ENCODE measurements at places on chromosomes 3 and 15. TPM values are rescaled to one million over a fixed set of nuclear protein-coding genes. Genes with fewer than 3 reads are reported as not detected.

The ZBTB47 gene
- 2.0 TPM for total RNA-seq

The OR5K1 gene
- total RNA-seq = not detected

The ERC2 gene
- 0.15 TPM for total RNA-seq

The TM6SF1 gene
- total RNA-seq = 15.9 TPM

The GPR160 gene
- total RNA-seq = 5.1 TPM

The PDE8A gene
- total RNA-seq = 14.0 TPM

The MAP1A gene
- total RNA-seq = 15.0 TPM

The DPH3 gene
- 21.2 TPM for total RNA-seq

The ATP13A5 gene
- total RNA-seq = not detected

All from T-helper 1 cell treated with Interleukin-12 subunit alpha and Interleukin-12 subunit beta and Interleukin-4 antibody, amounts not matched to agents 30 ng/mL and 1 ng/mL, for 36 hours (primary cell).